ENCODE measurements at places on chromosomes 5 and 9. TPM values are rescaled to one million over a fixed set of nuclear protein-coding genes. Genes with fewer than 3 reads are reported as not detected.

- no peak overlapping the region for H3K27ac ChIP-seq
- no peak for DNase-seq
- H3K36me3 ChIP-seq = peaks cover 5% of the 10 kb centered on the region
- H3K4me3 ChIP-seq = no peak overlapping the region
- peaks cover 16% of the 10 kb centered on the region for H3K4me1 ChIP-seq
- no peaks in the 10 kb centered on the region for H3K27me3 ChIP-seq
These were observed 18.1 kb downstream of the LRRC70 start for GRCh38 chr5:62596691-62597090.

DNA sequence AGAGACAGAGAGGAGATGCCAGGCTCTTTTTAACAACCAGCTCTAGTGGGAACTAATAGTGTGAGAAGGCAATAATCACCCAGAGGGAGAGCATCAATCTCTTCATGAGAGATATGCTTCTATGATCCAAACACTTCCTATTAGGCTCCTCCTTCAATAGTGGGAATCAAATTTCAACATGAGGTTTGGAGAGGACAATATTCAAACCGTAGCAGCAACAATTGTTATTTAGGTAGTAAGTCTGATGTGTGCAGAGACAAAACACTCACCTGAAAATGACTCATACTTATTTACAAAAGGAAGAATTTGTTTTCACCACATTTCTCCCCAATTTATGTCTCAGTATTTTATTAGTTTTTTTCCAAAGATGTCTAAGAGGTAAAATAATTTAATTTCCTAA lies 144.3 kb downstream of the ST8SIA4 start:
- no peak overlapping the region for H3K4me3 ChIP-seq
- no peak overlapping the region for H3K27ac ChIP-seq
- no peaks in the 10 kb centered on the region for H3K27me3 ChIP-seq
- no peak for DNase-seq

GRCh38 chr5:43037636-43038495 lies 2.3 kb downstream of the ANXA2R start:
- peak overlapping the region; percentile 99 for H3K27ac ChIP-seq
- H3K4me3 ChIP-seq = peak overlapping the region; percentile 87
- H3K4me1 ChIP-seq = peaks cover 17% of the 10 kb centered on the region
- no peaks in the 10 kb centered on the region for H3K36me3 ChIP-seq
- DNase-seq = peak; percentile 42

- H3K36me3 ChIP-seq = peaks cover 6% of the 10 kb centered on the region
- H3K27ac ChIP-seq = peak overlapping the region; percentile 98
- DNase-seq = no peak
- H3K27me3 ChIP-seq = peaks cover 16% of the 10 kb centered on the region
- H3K4me3 ChIP-seq = peak overlapping the region; percentile 98
These were observed 538 bp upstream of the BDP1 start for GRCh38 chr5:71454913-71455312.

GRCh38 chr5:100322483-100322882 lies 212.7 kb upstream of the FAM174A start:
- H3K36me3 ChIP-seq = no peaks in the 10 kb centered on the region
- no peak overlapping the region for H3K27ac ChIP-seq
- DNase-seq = no peak
- H3K4me3 ChIP-seq = no peak overlapping the region

GRCh38 chr9:91024841-91025240 lies 223.2 kb downstream of the SYK start:
- no peaks in the 10 kb centered on the region for H3K36me3 ChIP-seq
- H3K27ac ChIP-seq = no peak overlapping the region
- DNase-seq = no peak
- H3K4me1 ChIP-seq = no peaks in the 10 kb centered on the region
- peaks cover 10% of the 10 kb centered on the region for H3K27me3 ChIP-seq
- no peak overlapping the region for H3K4me3 ChIP-seq

DNA sequence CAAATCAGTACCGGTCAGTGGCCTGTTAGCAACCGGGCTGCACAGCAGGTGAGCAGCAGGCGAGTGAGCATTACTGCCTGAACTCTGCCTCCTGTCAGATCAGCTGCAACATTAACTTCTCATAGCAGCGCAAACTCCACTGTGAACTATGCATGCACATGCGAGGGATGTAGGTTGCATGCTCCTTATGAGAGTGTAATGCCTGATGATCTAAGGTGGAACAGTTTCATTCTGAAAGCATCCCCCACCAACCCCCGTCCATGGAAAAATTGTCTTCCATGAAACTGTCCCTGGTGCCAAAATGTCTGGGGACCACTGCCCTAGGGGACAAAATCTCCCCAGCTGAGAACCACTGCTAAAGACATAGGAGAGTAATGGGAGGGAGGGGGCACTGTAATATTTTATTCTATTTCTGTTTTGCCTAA lies 51.1 kb downstream of the P4HA2 start:
- peaks cover 2% of the 10 kb centered on the region for H3K27me3 ChIP-seq
- no peak overlapping the region for H3K27ac ChIP-seq
- peaks cover 18% of the 10 kb centered on the region for H3K4me1 ChIP-seq
- peaks cover 5% of the 10 kb centered on the region for H3K36me3 ChIP-seq
- no peak overlapping the region for H3K4me3 ChIP-seq

DNA sequence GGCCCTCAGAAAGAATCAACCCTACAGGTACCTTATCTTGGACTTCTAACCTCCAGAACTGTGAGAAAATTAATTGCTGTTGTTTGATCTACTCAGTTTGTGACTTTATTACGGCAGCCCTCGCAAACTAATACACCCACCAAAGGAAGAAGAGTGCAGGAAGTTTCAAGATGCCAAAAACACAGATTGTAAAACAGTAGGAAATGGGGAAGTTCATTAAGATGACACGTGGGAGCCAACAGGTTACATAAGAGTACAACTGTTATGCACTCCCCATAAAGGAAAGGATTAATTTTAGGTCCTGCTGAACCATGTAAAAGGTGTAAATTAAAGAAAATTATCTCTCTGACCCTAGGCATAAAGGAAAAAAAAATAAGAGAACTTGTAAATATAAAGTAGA lies 294.3 kb downstream of the EPB41L4A start:
- no peak for DNase-seq
- no peaks in the 10 kb centered on the region for H3K36me3 ChIP-seq
- no peak overlapping the region for H3K27ac ChIP-seq

- DNase-seq = peak; percentile 78
- H3K27ac ChIP-seq = peak overlapping the region; percentile 99
- peak overlapping the region; percentile 87 for H3K4me3 ChIP-seq
- H3K27me3 ChIP-seq = no peaks in the 10 kb centered on the region
- H3K36me3 ChIP-seq = no peaks in the 10 kb centered on the region
- H3K4me1 ChIP-seq = peaks cover 80% of the 10 kb centered on the region
These were observed 7.6 kb downstream of the TTC39B start for GRCh38 chr9:15299374-15299939.

DNA sequence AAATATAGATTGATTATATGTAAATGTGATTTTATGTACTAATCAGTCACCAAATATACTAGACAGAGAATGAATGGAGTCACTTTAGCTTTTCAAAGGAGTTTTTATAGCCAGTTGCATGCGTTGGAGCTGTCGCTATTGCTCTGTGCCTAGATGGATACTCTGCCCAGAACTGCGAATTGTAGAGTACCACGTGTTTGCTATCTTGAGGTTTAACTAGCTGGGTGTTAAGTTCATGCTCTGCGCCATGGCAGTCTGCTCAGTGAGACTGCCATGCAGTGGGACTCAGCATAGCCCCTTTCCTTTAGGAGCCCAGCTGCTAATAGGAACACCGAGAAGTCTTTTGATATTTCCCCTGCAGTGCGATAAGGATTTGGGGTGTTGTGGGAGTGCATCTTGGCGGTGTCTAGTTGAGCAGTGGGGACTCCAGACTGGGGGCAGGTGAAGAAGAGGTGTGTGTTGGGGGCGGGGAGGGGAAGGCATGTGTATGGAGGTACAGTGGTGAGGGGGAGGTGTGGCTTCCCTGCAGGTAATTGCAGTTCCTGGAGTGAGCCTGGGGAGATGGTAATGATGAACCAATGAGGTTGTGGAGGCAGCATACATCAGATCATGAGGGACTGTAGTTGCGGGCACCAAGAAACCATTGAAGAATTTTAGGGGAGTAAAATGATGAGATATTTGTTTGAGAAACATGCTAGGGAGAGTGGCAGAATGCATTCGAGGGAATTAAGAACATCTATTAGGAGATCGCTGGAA lies 118.9 kb downstream of the TRIO start:
- H3K4me1 ChIP-seq = peaks cover 30% of the 10 kb centered on the region
- no peak for DNase-seq
- H3K36me3 ChIP-seq = no peaks in the 10 kb centered on the region
- H3K27me3 ChIP-seq = no peaks in the 10 kb centered on the region
- H3K4me3 ChIP-seq = no peak overlapping the region

- peaks cover 67% of the 10 kb centered on the region for H3K4me1 ChIP-seq
- DNase-seq = no peak
- H3K4me3 ChIP-seq = no peak overlapping the region
- H3K27me3 ChIP-seq = no peaks in the 10 kb centered on the region
- no peaks in the 10 kb centered on the region for H3K36me3 ChIP-seq
- peak overlapping the region; percentile 33 for H3K27ac ChIP-seq
These were observed 29.0 kb downstream of the MTMR12 start for GRCh38 chr5:32283539-32284377.

DNA sequence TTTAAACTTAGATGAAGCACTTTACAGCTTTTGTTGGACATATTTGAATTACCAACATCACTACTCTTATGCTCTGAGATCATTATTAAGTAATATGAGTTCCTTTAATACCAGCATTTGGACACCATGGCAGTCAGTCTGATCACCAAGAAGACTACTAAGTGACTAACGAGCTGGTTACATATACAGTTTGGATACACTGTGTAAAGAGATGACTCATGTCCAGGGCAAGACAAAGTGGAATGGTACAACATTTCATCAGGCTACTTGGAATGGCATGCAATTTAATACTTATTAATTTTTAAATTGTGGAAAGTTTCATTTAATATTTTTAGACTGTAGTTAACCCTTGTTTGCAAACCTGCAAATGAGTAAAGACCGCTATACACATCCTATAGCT lies 237.4 kb upstream of the PRDM9 start:
- no peak overlapping the region for H3K4me3 ChIP-seq
- no peaks in the 10 kb centered on the region for H3K27me3 ChIP-seq
- no peaks in the 10 kb centered on the region for H3K4me1 ChIP-seq
- no peak for DNase-seq
- H3K27ac ChIP-seq = no peak overlapping the region

DNA sequence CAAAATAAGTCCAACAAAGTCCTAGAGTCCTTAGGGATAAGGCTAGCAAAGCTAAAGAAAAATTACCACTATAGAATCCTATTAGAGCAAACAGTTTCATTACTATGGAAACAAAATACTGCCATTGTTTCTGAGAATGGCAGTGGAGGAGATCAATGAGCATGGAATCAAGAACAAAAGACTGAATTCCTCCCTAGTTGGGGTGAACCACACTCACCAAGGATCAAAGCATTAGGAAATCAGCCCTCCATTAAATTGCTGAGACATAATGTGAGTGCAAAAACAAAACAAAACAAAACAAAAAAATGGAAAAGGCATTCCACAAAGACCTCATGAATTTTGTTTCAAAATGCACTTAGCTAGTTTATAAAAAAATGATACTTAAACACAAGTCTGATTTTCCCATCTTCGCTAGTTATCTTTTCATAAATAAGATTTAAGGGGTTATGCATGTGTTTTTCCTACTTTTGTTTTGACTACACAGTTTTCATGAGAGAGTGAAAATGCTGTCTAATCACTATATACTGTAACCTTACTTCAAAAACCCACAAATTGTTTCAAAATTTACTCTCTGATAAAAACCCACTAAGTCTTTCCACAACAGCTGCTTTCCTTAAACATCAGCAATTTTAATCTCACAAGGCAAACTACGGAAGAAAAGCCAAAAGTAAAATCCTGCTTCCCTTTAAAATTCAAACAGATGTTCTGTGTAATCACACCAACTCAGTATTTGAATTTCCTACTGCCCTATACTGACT lies 9.7 kb downstream of the SERINC5 start:
- no peak for DNase-seq
- peaks cover 74% of the 10 kb centered on the region for H3K4me1 ChIP-seq
- peak overlapping the region; percentile 62 for H3K4me3 ChIP-seq

DNA sequence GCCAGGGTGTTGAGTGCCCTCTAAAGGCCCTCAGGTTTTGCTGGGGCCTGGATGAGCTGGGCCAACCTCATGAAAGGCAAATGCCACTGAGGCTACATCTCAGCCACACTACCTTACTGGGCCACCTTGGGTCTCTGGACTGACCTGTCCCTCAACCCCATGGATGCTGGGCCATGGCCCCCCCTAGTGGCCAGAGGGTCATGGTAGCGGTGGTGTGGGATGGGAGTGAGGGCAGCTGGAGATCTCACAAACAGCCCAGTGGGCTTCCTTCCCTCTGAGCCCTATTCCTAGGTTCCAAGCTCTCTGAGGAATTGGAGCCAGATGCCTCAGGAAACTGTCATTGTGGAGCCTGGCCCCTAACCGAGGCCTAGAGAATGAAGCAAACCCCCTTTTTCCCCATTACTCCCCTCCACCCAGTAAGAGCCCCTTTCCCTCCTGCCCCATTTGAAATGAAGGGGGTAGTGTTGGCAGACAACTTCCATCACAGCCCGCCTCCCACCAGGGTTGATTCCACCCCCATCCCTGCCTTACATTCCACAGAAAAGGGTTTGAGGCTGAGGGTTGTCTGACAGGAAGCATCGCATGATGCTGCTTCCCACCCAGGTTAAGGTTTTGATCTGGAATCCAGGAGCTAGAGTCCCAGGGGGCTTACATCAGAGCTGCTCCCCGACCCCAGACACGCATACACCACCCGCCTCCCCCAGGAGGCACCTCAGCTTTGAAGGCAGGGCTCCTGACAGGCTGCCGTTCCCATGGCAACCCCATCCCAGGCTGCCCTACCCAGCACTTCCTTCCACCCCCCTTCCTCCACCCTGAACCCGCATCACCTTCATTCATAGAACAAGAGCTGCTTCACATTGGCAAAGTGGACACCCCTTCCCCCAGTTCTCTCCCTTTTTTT lies 63.9 kb downstream of the PCDH1 start:
- peaks cover 28% of the 10 kb centered on the region for H3K27me3 ChIP-seq
- no peaks in the 10 kb centered on the region for H3K36me3 ChIP-seq
- no peak overlapping the region for H3K4me3 ChIP-seq
- H3K4me1 ChIP-seq = peaks cover 7% of the 10 kb centered on the region
- peak; percentile 65 for DNase-seq

Gene PCDHA6
- total RNA-seq = not detected

Gene WHRN
- total RNA-seq = 3.3 TPM

Gene LCN9
- not detected for total RNA-seq

Gene PTPA
- total RNA-seq = 59.7 TPM

Gene OSMR
- total RNA-seq = not detected

Gene SPTLC1
- 58.2 TPM for total RNA-seq

Gene PAPPA
- total RNA-seq = not detected

Gene PCDHGA11
- total RNA-seq = 0.36 TPM

Gene CCDC69
- total RNA-seq = 151 TPM

Gene IL9
- not detected for total RNA-seq

Gene CCL21
- not detected for total RNA-seq

Gene SPINK4
- not detected for total RNA-seq

Gene LCP2
- total RNA-seq = 311 TPM

Measured in naive thymus-derived CD8-positive, alpha-beta T cell (primary cell).